ENCODE measurements at places on chromosomes 4 and X. TPM values are rescaled to one million over a fixed set of nuclear protein-coding genes. Genes with fewer than 3 reads are reported as not detected.

DNA sequence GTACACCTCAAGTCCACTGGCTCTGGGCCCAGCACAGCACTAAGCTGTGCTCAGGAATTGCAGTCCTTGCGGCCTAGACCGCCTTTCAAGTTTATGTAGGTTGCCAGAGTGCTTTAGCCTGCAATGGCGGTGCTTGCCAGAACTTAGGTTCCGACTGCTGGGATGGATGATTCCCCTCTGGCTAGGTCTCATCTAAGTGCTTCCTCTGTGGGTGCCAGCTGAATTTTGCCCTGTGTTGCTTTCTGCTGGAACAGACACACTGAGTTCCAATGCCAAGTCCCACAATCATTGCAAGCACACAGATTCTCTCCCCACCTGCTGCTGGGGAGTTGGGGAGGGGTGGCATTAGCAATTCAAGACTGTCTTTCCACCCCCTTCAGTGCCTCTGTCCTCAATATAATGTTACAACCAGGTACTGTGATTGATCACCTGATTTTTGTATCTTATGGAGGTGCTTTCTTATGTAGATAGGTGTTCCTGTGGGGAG lies 129.5 kb downstream of the GRID2 start:
- DNase-seq, result no peak

DNA sequence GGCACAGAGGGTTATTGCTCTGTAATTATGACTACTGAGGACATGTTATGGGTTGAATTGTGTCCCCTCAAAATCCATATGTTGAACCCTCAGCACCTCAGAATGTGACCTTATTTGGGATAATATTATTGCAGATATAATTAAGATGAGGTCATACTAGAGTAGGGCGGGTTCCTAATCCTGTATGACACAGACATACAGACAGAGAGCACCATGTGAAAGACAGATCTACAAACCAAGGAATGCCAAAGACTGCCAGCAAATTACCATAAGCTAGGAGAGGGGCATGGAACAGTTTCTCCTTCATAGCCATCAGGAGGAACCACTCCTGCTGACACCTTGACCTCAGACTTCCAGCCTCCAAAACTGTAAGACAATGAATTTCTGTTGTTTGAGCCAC lies 115.2 kb upstream of the OTUD4 start:
- no peak for DNase-seq

- DNase-seq, result no peak
These were observed 215.0 kb downstream of the HTR2C start for GRCh38 chrX:114798907-114799306.

- DNase-seq, result no peak
These were observed 11.3 kb upstream of the SLC25A6 start for GRCh38 chrX:1403228-1403627.

DNA sequence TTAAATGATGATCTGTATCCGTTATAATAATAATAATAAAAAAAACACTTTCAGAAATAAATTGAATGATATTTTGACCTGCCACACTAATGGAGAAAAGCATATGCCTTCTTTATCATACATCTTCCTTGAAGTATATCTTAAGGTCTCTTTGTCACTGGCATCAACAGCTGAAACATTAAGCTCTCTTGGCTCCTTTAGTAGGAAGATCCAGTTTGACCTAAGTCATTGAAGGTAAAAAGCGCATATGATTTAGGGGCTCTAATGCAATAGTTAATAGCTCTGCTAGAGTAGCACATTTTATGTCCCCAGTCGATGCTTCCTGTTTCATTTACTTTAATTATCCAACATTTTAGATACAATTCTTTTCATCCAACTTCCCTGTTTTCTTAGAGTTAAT lies 1010.8 kb downstream of the STPG2 start:
- DNase-seq, result no peak

The BBS12 gene
- 2.2 TPM for polyA plus RNA-seq

The FRAS1 gene
- polyA plus RNA-seq, result under 0.01 TPM

The TCP11X2 gene
- polyA plus RNA-seq, result not detected

Measured in AG04450 (cell line).